A549 treated with CORT108297 at 1 μM for 4 hours (cell line): ENCODE measurements at places on chromosomes 4 and X. TPM values are rescaled to one million over a fixed set of nuclear protein-coding genes. Genes with fewer than 3 reads are reported as not detected.

Gene HMX1
- total RNA-seq = 0.10 to 0.21 TPM (median 0.13 TPM) in 4 of 5 replicates, not detected in the other

Gene LRAT
- 0.05 to 0.30 TPM in 2 of 5 replicates, not detected in the others for total RNA-seq

Gene PDE5A
- 0.21 to 0.61 TPM (median 0.30 TPM) in 5 replicates for total RNA-seq

Gene PIR
- total RNA-seq = 50.2 to 56.4 TPM (median 54.1 TPM) in 5 replicates

Gene PCDH7
- 0.07 to 0.15 TPM (median 0.10 TPM) in 5 replicates for total RNA-seq

Gene F11
- not detected in 5 replicates for total RNA-seq

Gene ADH6
- total RNA-seq = 0.07 to 0.15 TPM (median 0.12 TPM) in 3 of 5 replicates, not detected in the others

Gene BMX
- total RNA-seq = not detected in 5 replicates

Gene GAGE1
- not detected in 5 replicates for total RNA-seq

Gene DUSP9
- 1.2 to 1.8 TPM (median 1.4 TPM) in 5 replicates for total RNA-seq

Gene ITGB1BP2
- total RNA-seq = 0.69 to 1.1 TPM (median 0.99 TPM) in 5 replicates

Gene RTL9
- 0.05 to 0.08 TPM (median 0.06 TPM) in 5 replicates for total RNA-seq

Gene GRPR
- 0.03 to 0.13 TPM (median 0.06 TPM) in 5 replicates for total RNA-seq

Gene SMIM31
- total RNA-seq = 0.02 to 0.21 TPM (median 0.09 TPM) in 5 replicates

Gene SLC38A5
- total RNA-seq = 0.12 to 0.34 TPM (median 0.23 TPM) in 5 replicates

Gene PARM1
- total RNA-seq = 0.47 to 0.75 TPM (median 0.68 TPM) in 5 replicates

Gene GAGE12H
- not detected in 5 replicates for total RNA-seq
